Fibroblast of lung (primary cell): ENCODE measurements at places on chromosomes 2 and 18.

DNA sequence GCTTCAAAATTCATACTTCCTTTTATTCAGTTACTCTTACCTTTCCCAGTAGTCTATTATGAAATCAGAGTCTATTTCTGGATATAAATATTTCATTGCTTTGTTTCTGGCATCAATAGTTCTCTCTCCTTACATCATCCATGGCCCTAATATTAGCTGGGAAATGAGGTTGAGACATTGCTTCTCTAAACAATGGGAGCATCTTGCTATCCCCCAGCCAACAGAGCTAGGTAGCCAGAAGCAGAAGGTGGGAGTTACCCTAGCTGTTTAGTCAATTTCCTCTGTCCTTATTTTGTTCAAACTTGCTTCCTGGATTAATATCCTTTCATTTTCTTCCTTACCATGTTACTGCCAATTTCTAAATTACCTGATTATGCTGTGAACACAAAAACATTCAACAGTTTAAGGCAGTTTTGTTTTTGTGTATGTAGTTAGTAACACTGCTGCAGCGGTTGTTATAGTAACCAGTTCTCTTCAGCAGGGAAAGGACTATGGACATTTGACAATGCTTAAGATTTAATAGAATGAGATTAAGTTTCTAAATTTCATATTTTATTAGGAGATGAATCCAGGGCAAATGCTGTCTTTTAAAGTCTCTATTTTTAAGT lies 160.5 kb upstream of the KCNJ3 start:
- DNase-seq: no peak

- peak; percentile 52 for DNase-seq
These were observed 7.1 kb downstream of the ADAM17 start for GRCh38 chr2:9548506-9548905.

DNA sequence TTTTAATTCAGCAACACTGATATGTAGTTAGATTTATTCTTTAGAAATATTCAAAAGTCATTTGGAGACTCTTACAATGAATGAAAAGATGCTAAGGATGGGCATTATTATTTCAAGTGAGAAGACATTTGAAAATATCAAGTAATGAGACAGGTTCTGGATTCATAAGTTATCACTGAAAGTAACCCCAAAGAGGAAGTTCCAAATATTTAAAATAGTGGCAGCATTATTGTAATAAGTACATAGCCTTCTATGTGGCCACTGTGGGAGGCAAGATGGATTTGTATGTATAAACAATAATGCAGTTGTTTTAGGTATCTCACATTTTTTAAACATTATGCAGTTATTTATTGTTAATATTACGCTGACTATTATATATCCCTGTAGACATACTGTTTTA lies 29.7 kb downstream of the ZC3H6 start:
- no peak for DNase-seq

- DNase-seq: no peak
These were observed 176.4 kb upstream of the MYT1L start for GRCh38 chr2:2507417-2507997.

DNA sequence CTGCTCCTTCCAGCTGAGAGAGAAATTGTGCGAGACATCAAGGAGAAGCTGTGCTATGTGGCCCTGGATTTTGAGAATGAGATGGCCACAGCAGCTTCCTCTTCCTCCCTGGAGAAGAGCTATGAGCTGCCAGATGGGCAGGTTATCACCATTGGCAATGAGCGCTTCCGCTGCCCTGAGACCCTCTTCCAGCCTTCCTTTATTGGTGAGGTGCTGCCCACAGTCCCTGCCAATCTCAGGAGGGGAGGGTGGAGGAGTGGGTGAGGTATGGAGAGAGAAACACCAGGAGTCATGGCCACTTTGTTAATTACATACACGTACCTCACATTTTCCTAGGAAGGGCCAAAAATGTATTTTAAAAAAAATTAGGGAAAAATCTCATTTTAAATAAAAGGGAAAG lies 12.0 kb upstream of the DGUOK start:
- DNase-seq: no peak

DNA sequence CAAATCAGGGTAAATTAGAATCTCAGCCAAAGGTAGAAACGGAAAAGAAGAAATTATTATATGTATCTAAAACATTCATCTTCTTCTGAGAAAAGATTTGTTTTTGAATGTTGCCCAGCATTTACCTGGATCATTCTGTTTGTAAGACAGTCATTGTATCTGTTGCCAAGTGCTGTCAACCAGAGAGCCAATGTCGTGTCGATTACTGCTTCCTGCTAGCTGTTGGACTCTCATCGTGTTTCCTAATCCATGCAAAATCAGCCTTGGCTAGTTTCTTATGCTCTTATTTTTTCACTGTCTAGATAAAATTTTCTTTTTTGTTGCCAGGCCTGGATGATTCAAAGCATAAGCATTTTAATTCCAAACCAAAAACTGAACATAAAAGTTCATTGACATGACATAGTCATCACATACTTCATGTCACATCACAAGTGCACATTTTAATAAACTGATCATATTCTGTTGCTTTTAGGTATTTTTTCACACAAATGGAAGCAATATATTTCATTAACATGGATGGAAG lies 202.3 kb downstream of the KCNH7 start:
- DNase-seq: peak; percentile 35

GRCh38 chr2:172345956-172346555 lies 81.3 kb upstream of the ITGA6 start:
- DNase-seq: no peak

GRCh38 chr2:69464575-69464974 lies 27.3 kb upstream of the NFU1 start:
- DNase-seq: no peak

- DNase-seq: no peak
These were observed 6.0 kb downstream of the TTC31 start for GRCh38 chr2:74488643-74489481.

- DNase-seq: peak; percentile 88
These were observed 35.5 kb downstream of the STAT1 start for GRCh38 chr2:190978389-190979053.

GRCh38 chr2:114156366-114157056 lies 266.6 kb downstream of the ACTR3 start:
- no peak for DNase-seq

- DNase-seq: peak; percentile 59
These were observed 141.9 kb downstream of the SLC4A3 start for GRCh38 chr2:219769090-219769910.

GRCh38 chr2:216399621-216400020 lies 12.7 kb upstream of the SMARCAL1 start:
- DNase-seq: no peak

GRCh38 chr2:109080109-109080508 lies 48.9 kb upstream of the SH3RF3 start:
- DNase-seq: no peak

DNA sequence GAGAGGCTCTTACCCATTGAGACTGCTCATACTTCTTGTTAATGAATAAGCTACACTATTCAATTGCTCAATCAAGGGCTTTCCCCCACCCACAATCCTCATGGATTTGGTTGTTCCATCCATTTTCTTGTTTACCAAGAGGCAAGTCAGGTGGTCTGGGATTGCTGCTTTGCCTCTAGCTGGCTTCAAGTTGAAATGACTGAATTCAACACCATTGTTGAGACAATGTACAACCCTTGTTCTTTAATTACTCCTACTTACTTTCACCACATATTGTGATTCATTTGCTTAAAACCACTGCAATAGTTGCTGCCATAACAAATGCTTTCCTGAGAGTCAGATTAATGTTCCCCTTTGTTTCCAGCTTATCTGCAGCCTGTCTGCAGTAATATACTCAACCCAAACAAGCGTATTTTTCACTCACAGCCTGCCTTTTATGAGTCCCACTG lies 532.2 kb downstream of the RIT2 start:
- DNase-seq: peak; percentile 77

DNA sequence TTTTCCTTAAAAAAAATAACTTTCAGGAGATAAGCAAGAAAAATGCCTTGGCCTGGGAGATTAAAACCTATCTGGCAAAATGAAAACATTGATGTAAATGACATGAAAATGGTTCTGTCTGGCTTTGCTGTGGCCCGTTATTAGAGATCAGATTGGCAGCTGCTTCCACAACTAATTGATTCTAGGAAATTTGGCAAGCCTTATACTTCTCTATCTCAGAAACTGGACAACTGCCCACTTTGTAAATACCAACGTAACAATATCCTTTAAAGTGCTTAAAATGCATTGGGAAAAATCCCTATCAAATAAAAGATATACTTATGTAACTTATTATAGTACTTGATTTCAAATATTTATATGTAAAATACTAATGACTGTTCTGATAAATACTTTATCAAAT lies 14.2 kb upstream of the SKA1 start:
- DNase-seq: no peak

DNA sequence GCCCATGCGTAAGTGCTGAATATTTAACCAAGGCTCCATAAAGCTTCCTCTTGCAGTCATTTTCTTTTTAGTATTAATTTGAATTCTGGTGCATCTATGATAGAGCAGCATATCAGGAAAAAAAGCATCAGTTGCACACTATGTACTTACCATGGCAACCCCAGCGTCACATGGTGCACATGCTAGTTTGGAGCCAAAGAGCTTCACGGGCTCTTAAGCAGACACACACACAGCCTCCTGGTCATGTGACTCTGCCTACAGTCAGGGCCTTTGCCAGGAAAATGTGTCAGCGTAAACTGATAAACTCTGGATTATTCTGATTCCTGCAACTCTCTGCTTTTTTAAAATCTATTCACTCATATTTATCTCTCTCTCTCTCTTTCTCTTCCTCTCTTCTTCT lies 30.2 kb downstream of the NYAP2 start:
- DNase-seq: peak; percentile 9

DNA sequence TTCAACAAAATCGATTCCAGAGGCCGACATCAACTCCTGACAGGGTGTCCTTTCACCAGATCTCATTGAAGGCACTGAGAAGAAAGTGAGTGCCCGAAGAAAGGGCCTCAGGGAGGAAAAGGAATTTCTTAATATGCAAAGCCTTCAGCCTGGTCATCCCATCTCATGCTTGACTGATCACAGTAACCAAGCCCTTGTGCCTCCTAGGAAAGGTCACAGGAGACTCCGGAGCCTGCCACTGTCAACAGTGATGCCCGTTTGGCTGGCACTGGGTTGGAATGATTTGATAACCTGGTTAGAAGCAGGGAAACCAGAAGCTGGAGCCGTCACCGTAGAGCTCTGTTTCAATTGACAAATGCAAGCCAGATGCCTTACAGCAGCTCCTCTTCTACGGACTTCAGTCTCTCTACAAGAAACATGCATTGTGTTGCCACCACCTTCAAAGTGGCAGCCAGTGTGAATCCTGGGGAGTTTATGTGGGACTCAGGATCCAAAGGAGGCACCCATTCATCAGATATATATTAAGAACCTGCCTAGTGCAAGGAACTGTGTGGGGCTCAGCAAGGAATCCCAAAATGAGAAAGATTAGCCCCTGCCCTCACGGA lies 24.6 kb downstream of the COX7A2L start:
- no peak for DNase-seq

GRCh38 chr18:34694591-34695165 lies 15.4 kb upstream of the DTNA start:
- DNase-seq: no peak

GRCh38 chr18:1914489-1914888 lies 656.8 kb downstream of the METTL4 start:
- peak; percentile 9 for DNase-seq
